ENCODE measurements at places on chromosomes 1 and 21.

- DNase-seq, result no peak
Measured at GRCh38 chr1:23478896-23479665, 4.9 kb downstream of the ASAP3 start.

- no peak for DNase-seq
Measured at GRCh38 chr1:7614576-7615074, 156.5 kb upstream of the VAMP3 start.

GRCh38 chr1:222127526-222128152, 385.8 kb upstream of the DUSP10 start:
- no peak for DNase-seq

GRCh38 chr1:240766831-240767230, 154.9 kb upstream of the GREM2 start:
- no peak for DNase-seq

- no peak for DNase-seq
Measured at GRCh38 chr1:224245188-224245587, 62.1 kb downstream of the DEGS1 start.

DNA sequence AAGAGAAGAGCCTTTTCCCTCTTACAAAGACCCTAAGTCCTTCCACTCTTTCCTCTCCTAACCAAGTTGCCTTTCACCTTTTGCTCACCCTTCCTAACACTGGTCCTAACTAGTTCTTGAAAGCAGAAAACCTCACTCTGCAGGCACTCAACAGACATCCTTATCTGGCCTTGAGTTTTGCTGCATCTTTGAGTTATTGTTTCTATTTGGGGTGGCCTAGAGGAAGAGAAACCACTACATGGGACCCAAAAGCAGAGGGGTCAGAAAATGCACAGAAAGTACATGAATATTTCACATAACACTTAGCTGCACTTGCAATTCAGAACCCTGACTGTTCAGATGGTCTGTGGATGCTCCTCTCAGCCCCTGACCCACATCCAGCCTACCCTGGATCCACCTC, 178.3 kb upstream of the SYT6 start:
- no peak for DNase-seq

GRCh38 chr1:31515936-31516335, 60.4 kb upstream of the TINAGL1 start:
- no peak for DNase-seq

Measured in stimulated activated CD4-positive, alpha-beta T cell treated with anti-CD3 and anti-CD28 coated beads, Interleukin-4, amount 100 ng/mL, for 4 hours (primary cell).